Osteocyte (in vitro differentiated cells): ENCODE measurements at places on chromosomes 4 and X. TPM values are rescaled to one million over a fixed set of nuclear protein-coding genes. Genes with fewer than 3 reads are reported as not detected.

CDK16 gene
- total RNA-seq: 174 and 177 TPM in 2 replicates

CT55 gene
- not detected in 2 replicates for total RNA-seq

KLHL13 gene
- total RNA-seq: not detected in 2 replicates

AWAT2 gene
- total RNA-seq: not detected in 2 replicates

ARL9 gene
- total RNA-seq: 1.3 and 1.4 TPM in 2 replicates

NPY2R gene
- total RNA-seq: not detected in 2 replicates

ARSJ gene
- 61.7 and 63.3 TPM in 2 replicates for total RNA-seq

FAM133A gene
- total RNA-seq: 0.13 TPM in 2 replicates

WDFY3 gene
- 86.9 and 91.4 TPM in 2 replicates for total RNA-seq

GRCh38 chr4:70841951-70842350 is 2.3 kb upstream of the GRSF1 start:
- no peak for DNase-seq
- H3K4me3 ChIP-seq: no peak overlapping the region
- H3K4me1 ChIP-seq: peaks cover 10% of the 10 kb centered on the region
- H3K27me3 ChIP-seq: no peaks in the 10 kb centered on the region

DNA sequence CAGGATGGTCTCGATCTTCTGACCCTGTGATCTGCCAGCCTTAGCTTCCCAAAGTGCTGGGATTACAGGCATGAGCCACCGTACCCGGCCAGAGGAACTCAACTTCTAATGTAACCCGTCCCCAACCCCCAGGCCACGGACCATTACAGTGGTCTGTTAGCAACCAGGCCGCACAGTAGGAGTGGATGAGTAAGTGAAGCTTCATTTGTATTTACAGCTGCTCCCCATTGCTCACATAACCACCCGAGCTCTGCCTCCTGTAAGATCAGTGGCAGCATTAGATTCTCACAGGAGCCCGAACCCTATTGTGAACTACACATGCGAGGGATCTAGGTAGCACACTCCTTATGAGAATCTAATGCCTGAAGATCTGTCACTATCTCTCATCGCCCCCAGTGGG is 119.6 kb downstream of the SHROOM3 start:
- H3K4me1 ChIP-seq: peaks cover 14% of the 10 kb centered on the region
- no peaks in the 10 kb centered on the region for H3K27me3 ChIP-seq
- H3K36me3 ChIP-seq: no peaks in the 10 kb centered on the region
- H3K4me3 ChIP-seq: no peak overlapping the region
- H3K27ac ChIP-seq: no peak overlapping the region

GRCh38 chr4:88005946-88006345 is 1.5 kb upstream of the PKD2 start:
- no peak for DNase-seq
- no peaks in the 10 kb centered on the region for H3K36me3 ChIP-seq
- no peak overlapping the region for H3K27ac ChIP-seq
- no peaks in the 10 kb centered on the region for H3K27me3 ChIP-seq

DNA sequence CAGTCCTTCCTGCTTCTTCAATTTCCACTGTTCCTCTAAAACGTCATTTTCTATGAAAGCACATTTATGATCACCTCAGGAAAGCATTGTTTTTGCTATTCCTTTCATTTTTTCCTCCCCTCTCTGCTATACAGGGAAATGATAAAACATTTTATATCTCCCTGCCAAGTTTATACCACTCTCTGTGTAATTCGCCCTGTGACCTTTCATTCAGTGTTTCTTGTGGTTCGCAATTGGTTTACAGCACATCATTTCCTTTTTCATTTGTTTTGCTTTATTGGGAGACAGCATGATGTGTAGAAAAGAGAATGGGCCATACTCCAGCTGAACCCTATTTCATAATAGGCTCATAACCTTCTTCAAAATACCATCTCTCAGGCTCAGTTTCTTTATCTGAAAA is 99.9 kb upstream of the RAPGEF2 start:
- no peak overlapping the region for H3K27ac ChIP-seq
- peaks cover 13% of the 10 kb centered on the region for H3K4me1 ChIP-seq
- no peaks in the 10 kb centered on the region for H3K36me3 ChIP-seq
- no peaks in the 10 kb centered on the region for H3K27me3 ChIP-seq
- DNase-seq: no peak

GRCh38 chr4:748461-748860 is 42.8 kb downstream of the PCGF3 start:
- no peak for DNase-seq
- H3K27me3 ChIP-seq: no peaks in the 10 kb centered on the region
- H3K36me3 ChIP-seq: peaks cover 34% of the 10 kb centered on the region
- H3K4me3 ChIP-seq: no peak overlapping the region
- H3K4me1 ChIP-seq: peaks cover 41% of the 10 kb centered on the region
- H3K27ac ChIP-seq: no peak overlapping the region

GRCh38 chr4:40713798-40714197 is 36.0 kb upstream of the NSUN7 start:
- H3K27me3 ChIP-seq: peaks cover 59% of the 10 kb centered on the region
- DNase-seq: no peak
- H3K4me3 ChIP-seq: no peak overlapping the region
- no peaks in the 10 kb centered on the region for H3K4me1 ChIP-seq

- no peaks in the 10 kb centered on the region for H3K36me3 ChIP-seq
- no peak overlapping the region for H3K27ac ChIP-seq
- no peaks in the 10 kb centered on the region for H3K27me3 ChIP-seq
- DNase-seq: no peak
Observed at GRCh38 chr4:126661194-126661593, 971.6 kb upstream of the INTU start.

- H3K36me3 ChIP-seq: no peaks in the 10 kb centered on the region
- DNase-seq: no peak
- H3K4me1 ChIP-seq: peaks cover 28% of the 10 kb centered on the region
- H3K27ac ChIP-seq: no peak overlapping the region
- H3K4me3 ChIP-seq: no peak overlapping the region
Observed at GRCh38 chrX:41445781-41446358, 1.3 kb upstream of the NYX start.

DNA sequence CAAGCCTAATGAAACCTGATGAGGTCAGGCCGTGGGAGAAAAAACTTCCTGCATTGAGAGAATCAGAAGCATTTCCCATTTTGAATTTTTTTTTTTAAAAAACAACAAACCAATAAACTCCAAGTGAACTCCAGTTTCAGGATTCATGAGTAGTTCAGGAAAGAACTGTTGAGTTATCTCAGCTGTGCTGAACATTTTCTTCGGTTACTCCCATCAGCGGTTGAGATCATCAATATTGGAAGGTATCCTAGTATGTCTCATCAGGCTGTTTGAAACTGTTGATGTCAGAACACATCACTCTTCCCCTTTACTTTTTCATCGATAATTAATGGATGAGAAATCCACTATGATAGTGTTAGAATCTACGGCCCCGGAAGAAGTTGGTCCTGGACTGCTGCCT is 82.4 kb upstream of the ADGRG2 start:
- H3K4me1 ChIP-seq: no peaks in the 10 kb centered on the region
- no peaks in the 10 kb centered on the region for H3K36me3 ChIP-seq
- no peaks in the 10 kb centered on the region for H3K27me3 ChIP-seq
- H3K27ac ChIP-seq: no peak overlapping the region
- H3K4me3 ChIP-seq: no peak overlapping the region
- DNase-seq: no peak

DNA sequence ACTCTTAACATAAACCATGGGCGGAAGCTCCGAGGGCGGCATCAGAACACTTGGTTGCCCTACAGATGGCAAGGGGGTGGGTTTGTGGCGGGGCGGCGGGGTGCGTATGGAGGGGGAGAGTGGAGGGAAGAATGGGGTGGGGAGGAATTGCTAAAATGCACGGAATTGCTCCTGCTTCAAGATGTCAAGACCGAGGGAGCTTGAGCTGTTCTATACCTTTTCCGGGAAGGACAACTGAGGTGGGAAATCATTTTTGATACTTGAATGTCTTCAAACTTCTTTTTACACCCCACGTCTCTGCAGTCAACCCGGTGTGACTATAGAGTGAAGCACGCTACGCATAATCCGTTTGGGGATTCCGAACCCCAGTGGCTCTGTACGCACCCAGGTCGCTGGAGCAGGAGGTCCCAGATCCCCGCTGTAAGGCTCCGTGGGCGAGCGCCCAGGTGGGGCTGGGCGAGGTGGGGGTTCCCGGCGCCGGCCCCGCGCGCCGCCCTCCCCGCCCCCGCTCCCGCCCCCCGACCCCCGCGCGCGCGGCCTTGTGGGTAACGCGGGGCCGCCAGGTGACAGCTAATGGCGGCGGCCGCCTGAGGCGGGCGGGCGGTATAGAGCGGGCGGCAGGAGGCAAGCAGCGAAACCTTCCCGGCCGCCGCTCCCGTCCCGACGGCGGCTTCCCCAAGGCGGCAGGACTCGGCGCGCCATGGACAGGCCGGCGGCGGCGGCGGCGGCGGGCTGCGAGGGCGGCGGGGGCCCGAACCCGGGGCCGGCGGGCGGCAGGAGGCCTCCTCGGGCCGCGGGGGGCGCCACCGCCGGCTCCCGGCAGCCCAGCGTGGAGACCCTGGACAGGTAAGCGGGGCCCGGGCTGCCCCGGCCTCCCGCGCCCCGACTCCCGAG is at the start of gene MTMR1:
Gene MTMR1 (plus strand): TSS at position 566 of the 894 bp plus-strand sequence. CDS start 135 bp downstream, at position 701.
- H3K27me3 ChIP-seq: no peaks in the 10 kb centered on the region
- DNase-seq: no peak
- no peaks in the 10 kb centered on the region for H3K36me3 ChIP-seq
- H3K27ac ChIP-seq: peak within 1 kb of the TSS; percentile 95

- H3K27me3 ChIP-seq: no peaks in the 10 kb centered on the region
- no peak for DNase-seq
- H3K27ac ChIP-seq: no peak overlapping the region
- no peak overlapping the region for H3K4me3 ChIP-seq
- peaks cover 27% of the 10 kb centered on the region for H3K4me1 ChIP-seq
- H3K36me3 ChIP-seq: no peaks in the 10 kb centered on the region
Observed at GRCh38 chr4:78560296-78560963, 8.9 kb downstream of the ANXA3 start.

DNA sequence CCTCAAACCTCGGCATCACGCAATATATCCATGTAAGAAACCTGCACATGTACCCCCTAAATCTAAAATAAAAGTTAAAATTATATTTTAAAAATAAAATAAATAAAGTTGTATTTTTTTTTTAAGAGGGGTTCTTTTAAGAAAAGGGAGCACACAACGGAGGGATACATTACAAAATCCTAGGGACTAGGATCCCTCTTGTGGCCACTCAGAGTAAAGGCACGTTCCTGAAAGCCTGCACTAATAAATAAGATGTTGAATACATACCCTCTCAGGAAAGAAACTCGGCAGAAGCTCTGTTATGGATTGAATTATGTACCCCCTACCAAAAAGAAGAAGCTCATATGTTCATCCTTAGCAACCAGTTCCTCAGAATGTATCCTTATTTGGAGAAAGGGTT is 50.9 kb upstream of the PRDX4 start:
- H3K4me1 ChIP-seq: no peaks in the 10 kb centered on the region
- H3K27ac ChIP-seq: no peak overlapping the region
- no peaks in the 10 kb centered on the region for H3K36me3 ChIP-seq
- no peak overlapping the region for H3K4me3 ChIP-seq
- H3K27me3 ChIP-seq: peaks cover 44% of the 10 kb centered on the region

DNA sequence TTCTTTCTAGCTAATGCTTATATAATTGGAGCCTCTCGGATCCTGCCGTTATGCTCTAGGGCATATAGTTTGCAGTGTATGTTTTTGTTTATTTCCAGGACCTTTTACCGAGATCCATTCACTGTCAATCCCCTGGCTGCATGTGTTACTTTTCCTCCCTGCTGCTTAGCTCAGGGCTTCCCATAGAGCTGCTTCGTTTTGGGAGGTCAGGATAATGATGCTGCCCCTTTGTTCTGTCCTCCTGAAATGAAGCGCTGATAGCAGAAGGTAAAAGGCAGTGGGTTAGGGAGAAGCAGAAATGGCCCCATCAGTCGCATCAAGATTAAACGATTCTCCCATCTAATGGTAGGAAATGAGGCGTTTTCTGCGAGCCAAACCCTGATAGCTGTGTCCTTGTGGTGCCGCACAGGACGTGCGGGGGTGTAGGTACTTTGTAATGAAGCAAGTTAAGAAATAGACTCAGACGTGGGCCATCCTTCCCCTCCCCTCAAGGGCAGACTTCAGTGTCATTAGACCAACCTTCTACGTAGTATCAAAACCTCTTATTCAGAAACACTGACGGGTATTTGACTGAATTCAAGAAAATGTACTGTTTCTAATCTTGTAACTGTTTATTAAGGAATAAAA is 37.3 kb downstream of the AFF2 start:
- no peak for DNase-seq
- H3K27me3 ChIP-seq: no peaks in the 10 kb centered on the region
- no peak overlapping the region for H3K27ac ChIP-seq
- peaks cover 6% of the 10 kb centered on the region for H3K4me1 ChIP-seq
- no peak overlapping the region for H3K4me3 ChIP-seq

GRCh38 chr4:48271626-48272025 is 2.0 kb upstream of the TEC start:
- no peak overlapping the region for H3K27ac ChIP-seq
- H3K27me3 ChIP-seq: peaks cover 28% of the 10 kb centered on the region
- H3K4me1 ChIP-seq: peaks cover 3% of the 10 kb centered on the region
- H3K36me3 ChIP-seq: no peaks in the 10 kb centered on the region

DNA sequence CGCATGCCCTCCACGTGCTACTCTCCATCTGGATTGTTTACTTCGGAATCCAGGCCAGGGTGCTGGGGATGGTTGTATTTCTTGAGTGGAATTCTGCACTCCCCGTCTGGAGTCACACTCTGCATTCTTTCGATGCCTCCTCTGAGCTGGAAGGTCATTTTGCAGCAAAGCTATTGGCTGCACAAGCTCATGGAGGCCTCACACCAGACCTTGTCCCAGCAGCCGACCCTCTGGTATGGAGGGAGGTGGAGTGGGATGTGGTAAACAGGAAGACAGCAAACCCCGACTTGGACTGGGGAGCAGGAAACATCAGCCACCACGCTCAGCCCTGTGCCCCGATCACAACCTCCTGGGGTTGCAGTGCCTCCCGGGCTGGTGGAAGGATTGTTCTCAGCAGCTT is 225.3 kb upstream of the LNX1 start:
- no peaks in the 10 kb centered on the region for H3K27me3 ChIP-seq
- H3K36me3 ChIP-seq: no peaks in the 10 kb centered on the region
- no peak for DNase-seq
- H3K27ac ChIP-seq: no peak overlapping the region

- H3K4me3 ChIP-seq: no peak overlapping the region
- no peak overlapping the region for H3K27ac ChIP-seq
Observed at GRCh38 chr4:17072483-17072882, 174.0 kb upstream of the LDB2 start.

DNA sequence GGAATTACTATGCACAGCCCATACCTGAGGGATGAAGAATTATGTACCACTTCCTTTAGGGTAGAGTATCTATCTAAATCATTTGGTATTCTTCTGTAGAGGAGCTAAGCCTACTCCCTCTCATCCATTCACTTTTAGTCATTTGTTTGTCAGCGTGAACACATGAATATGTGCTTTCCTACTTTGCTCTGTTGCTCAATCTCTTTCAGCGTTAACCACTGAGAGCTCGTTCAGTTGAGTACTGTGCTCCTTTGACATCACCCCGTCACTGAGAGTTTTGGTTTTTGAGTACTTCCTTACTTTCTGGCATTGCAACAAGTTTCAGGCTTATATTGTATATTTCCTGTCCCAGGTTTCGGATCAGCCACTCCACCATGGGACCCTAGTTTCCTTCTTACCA is 700.6 kb downstream of the NLGN4X start:
- no peaks in the 10 kb centered on the region for H3K36me3 ChIP-seq
- H3K4me3 ChIP-seq: no peak overlapping the region
- no peaks in the 10 kb centered on the region for H3K4me1 ChIP-seq
- no peak overlapping the region for H3K27ac ChIP-seq
